ENCODE measurements at places on chromosomes 16 and 17.

- no peak for DNase-seq
These were observed 27.7 kb upstream of the KIFC3 start for GRCh38 chr16:57829969-57830360.

DNA sequence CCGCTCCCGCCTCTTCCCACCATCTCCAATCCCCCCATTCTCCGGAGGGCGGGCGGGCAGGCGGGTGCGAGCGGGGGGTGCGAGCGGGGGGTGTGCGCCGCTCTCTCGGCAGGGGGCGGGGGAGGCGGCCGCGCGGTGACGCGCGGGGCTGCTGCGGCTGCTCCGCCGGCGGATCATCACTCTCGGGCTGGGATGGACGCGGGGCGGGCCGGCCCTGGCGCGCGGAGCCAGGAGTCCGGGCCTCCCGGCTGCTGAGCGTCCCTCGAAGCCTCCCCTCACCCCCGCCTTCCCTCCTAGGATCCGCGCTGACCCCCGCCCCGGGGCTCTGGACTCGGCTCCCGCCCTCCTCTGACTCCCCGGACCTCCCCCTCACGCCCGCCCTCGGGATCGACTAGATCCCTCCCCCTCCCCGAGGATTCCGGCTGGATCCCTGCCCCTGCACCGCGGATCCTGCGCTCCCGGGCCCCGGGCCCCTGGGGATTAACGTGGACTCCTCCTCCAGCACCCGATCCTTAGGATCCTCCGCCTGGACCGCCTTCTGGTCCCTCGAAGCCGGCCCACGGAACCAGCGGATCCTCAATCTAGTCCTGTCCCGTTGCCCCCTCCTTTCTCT is 946 bp upstream of the TMEM256 start:
- DNase-seq: no peak

DNA sequence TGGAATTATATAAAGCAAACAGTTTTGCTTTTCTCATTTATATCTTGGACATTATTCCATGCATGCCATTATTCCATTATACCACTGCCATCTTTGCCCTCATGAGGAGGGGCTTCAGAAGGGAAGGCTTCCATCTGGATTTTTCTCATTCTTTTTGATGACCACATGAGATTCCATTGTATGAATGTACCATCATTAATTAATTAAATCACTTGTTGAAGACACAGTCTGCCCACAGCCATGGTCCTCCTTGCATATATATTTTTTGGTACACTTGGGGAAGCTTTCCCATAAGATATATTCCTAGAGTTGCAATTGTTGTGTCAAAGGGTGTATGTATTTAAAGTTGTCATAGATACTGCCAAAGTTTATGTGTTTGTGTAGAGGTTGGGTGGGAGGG is 7.1 kb downstream of the ARL4D start:
- no peak for DNase-seq

DNA sequence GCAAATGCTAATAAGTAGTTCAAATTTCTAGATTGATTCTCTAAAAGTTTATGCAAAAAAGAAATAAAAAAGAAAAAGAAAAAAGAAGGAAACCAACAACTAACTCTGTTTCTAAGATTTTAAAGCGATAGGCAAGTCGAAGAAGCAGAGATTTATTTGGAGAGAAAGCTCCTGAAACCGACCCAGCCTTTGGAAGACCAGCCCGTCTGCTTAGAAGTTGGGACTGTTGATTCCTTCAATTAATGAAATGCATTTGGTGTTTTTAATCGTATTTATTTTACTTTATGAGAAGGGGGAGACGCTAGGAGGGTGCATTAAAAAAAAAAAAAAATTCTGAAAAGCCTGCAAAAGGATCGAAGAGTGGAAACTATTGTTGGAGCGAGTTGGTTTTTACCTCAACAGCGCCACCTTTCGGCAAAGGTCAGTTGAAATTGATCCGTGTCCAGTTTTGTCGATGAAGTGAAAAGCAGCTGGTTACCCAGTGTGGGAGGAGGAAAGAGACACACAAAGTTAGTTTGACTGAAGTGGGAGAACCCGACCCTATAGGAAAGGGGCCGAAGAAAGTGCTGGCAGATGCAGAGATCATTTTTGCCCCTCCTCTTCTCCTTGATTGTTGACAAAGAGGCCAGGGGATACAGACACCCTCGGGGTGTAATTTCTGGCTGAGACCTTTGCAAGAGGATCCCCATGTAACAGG is 1.5 kb upstream of the MAF start:
- DNase-seq: no peak

- DNase-seq: no peak
These were observed 1.6 kb downstream of the BORCS6 start for GRCh38 chr17:8188263-8188839.

DNA sequence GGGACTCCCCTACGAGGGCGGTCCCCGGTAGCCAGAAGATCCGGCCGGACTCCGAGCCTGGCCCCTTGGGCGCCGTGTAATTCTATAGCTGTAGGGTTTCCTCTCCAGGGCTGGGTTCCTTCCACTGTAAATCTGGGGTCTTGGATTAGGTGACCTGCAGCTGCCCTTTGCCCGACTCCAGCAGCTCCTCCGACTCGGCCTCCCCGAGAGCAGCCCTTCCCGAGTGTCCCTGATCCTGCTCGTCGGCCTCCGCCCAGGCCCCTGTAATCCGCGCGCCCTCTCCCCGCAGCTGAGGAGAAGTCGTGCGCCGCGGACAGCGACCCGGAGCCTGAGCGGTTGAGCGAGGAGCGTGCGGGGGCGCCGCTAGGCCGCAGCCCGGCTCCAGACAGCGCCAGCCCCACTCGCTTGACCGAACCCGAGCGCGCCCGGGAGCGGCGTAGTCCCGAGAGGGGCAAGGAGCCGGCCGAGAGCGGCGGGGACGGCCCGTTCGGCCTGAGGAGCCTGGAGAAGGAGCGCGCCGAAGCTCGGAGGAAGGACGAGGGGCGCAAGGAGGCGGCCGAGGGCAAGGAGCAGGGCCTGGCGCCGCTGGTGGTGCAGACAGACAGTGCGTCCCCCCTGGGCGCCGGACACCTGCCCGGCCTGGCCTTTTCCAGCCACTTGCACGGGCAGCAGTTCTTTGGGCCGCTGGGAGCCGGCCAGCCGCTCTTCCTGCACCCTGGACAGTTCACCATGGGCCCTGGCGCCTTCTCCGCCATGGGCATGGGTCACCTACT is 5.5 kb downstream of the TBX2 start:
- DNase-seq: no peak

- DNase-seq: no peak
These were observed 122.3 kb downstream of the MRTFB start for GRCh38 chr16:14193316-14193871.

Measured in cortex of kidney (tissue), 1 donor.